ENCODE measurements at places on chromosomes 3 and 15.

GRCh38 chr3:15456321-15456720, 28.9 kb downstream of the EAF1 start:
- DNase-seq, result no peak

- DNase-seq, result no peak
These were observed 59.8 kb upstream of the AADACL2 start for GRCh38 chr3:151673974-151674373.

- DNase-seq, result no peak
These were observed 23.0 kb downstream of the IGF1R start for GRCh38 chr15:98671060-98672008.

GRCh38 chr3:144810160-144810559, 838.5 kb downstream of the DIPK2A start:
- DNase-seq, result no peak

- DNase-seq, result no peak
These were observed 36.4 kb downstream of the EIF3J start for GRCh38 chr15:44573386-44573785.

DNA sequence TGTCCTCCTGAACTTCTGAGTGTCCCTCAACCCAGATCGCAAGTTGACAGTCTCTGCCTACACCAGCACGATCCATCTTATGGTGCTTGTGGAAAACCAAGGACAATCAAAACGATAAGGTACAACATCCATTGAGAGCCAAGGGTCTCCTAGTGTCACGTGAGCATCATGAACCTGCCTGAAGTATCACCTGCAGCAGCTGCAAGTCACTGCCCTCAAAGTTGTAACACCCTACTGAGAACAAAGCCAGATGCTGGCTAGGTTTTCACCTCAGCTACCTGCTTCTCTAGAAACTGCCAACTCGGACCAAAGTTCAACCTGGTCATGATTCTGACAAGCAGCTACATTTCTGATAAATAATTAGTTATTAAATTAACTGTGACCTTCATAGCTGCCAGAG, 17.5 kb downstream of the C2CD4B start:
- no peak for DNase-seq

DNA sequence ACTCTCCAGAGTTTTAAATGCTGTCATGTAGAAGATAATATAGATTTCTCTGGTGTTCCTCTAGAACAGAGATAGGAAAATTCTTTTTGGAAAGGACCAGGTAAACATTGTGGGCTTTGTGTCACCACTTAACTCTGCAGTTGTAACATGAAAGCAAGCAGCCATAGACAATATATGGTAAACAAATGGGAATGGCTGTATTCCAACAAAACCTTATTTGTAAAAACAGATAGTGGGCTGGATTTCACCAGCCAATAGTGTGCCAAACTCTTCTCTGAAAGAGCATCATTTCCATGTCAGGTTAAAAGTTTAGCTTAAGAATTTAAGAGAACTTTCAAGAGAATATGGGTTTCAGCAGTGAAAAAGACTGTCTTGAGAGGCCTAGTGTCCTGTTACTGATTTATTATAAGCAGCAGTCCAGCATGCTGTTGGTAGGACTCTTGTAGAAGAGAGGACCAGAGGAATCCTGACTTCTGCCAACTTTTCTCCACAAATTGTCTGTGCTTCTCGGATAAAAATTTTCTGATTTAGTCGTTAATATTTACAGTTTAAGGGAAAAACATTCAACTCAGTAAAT, 107.7 kb downstream of the TCF12 start:
- DNase-seq, result no peak

DNA sequence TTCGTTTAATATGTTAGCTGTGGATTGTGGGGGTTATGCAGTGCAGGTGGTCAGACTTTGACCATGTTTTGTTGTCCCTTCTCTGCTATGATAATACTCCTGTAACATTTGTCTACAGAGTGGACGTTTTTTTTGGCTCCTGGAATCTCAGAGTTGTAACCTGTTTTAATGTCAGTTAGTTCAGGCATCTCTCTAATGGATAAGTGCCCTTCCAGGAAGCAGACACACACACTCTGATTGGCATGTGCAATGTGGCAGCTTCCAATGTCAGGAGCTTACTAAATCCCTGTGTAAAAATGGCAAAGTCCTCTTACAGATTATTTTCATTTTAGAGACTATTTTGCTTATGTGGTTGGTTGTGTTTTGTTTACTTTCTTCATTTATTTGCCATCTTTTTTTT, 222.2 kb upstream of the ARPP21 start:
- DNase-seq, result no peak

- no peak for DNase-seq
These were observed 144.0 kb upstream of the PDZRN3 start for GRCh38 chr3:73768524-73769308.

GRCh38 chr15:68699881-68700454, 120.7 kb downstream of the ANP32A start:
- no peak for DNase-seq

DNA sequence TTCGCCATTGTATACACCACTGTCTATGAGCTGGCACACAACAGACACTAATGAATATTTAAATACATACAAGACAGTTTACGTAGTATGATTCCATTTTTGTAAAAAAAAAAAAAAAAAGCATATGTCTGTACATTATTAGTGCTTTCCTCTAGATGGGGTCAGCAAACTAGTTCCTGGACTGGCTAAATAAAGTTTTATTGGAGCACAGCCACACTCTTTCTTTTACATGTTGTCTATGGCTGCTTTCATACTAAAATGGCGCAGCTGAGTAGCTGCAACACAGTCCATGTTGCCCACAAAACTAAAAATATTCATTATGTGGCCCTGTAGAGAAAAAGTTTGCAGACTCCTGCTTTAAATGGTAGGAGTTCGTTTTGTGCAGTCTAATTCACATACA, 70.7 kb upstream of the FRMD4B start:
- DNase-seq, result no peak

DNA sequence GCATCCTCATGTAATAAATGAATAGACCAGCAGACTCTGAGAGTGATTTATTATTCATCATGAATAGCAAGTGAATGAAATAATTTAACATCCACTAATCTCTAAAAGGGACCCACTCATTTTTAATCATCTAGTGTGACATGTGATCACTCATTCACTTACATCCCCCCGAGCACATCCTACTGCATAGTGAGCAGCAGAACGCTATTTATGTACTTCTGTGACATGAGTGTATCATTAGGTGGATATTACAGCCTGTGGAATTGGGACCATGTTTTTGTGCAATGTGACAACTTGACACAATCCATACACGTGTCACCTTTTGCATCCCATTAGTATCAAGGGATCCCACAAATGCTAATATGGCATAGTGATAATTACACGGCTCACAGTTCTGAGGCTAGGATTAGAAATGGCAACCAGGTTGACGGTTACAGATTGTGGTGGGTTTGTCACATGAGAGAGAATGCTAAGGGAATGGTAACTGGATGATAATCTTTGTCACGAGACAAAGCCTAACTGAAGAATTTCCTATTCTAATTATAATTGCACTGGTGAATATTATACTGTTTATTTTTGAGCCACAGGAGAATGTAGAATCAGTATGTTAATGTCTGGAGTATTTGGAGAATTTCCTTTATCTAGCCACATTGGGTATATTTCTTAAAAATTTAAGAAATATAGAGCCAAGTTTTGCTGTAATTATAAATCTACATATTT, 595.2 kb upstream of the TBL1XR1 start:
- no peak for DNase-seq

DNA sequence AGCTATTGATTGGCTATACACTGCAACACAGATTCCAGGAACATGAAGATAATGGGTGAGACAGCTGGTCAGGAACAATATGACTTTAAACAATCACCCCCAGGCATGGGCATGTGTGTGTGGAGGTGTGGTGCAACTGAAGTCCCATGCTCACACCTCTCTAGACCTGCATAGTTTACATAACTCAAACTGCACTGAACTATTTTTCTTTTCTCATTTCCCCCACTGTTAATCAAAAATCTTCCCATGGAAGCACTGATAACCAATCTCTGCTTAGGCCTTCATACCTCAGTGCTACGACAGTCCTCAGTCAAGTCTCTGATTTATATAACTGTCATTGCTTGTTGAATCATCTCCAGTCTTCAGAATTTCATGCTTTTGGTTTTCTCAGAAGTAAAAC, 600.2 kb downstream of the NTRK3 start:
- DNase-seq, result no peak

DNA sequence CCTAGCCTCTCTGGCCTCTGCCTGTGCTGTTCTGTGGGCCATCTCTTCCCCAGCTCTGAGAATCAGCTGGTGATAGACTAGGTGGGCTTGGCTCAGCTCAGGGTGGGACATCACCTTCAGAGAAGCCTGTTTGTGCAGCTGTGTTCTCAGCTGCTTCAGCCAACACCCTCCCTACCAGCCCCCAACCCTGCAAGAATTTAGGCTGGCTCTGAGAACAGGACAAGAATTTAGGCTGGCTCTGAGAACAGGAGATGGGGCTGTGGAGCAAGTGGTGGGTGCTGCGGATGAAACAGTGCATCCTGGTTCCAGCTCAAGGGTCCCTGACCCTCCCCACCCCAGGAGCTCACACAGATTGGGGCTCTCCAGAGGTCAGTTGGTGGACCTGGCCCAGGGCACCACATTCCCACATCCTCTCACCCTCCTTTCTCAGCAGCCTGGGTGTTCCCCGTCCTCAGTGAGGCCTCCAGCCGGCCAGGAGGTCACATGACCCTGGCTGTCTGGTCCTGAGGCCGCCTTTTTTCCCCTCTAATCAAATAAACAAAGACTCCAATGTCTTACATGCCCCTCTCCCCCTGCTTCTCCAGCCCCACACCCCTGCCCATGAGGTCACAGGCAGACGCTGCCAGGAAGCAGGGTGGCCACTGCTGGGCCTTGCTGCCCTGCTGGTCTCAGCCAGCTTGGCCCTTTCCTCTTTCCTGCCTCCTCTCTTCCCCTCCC, 14.9 kb downstream of the PLEKHO2 start:
- no peak for DNase-seq

DNA sequence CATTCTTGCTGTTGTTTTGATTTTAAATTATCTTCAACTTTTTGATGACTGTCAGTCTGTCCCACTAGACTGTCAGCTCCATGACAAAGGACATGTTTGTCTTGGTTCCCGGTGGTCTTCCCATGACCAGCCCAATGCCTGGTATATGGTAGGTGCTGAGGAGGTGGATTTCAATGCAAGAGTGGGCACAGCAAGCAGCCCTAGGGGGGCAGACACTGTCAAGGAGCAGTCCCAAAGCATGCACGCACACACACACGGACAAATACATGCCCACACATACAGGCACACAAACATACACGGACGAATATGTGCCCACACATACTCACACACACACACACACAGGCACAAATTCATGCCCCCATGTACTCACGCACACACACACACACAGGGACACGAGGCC, 12.0 kb downstream of the KLF15 start:
- DNase-seq, result no peak

GRCh38 chr15:31409171-31409570, 82.5 kb downstream of the KLF13 start:
- DNase-seq, result no peak

DNA sequence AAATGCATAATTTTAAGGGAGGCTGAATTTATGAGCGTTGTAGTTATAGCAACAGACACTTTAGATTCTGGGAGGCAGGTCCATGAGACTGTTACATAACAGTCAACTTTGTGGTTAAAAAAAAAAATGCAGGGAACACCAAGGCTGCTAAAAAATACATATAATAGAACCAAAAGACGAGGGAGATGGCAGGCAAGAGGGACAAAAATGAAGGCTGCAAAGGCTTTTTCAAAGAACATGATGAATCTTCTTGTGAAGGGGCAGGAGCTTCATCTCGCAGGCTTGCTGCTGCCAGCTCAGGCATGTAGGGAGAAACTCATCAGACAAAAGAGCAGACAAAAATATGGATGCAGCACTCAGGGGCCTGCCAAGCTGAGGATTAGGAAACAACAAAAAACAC, 243.9 kb downstream of the SHQ1 start:
- no peak for DNase-seq

GRCh38 chr15:46654993-46655392, 1020.2 kb downstream of the SQOR start:
- no peak for DNase-seq

DNA sequence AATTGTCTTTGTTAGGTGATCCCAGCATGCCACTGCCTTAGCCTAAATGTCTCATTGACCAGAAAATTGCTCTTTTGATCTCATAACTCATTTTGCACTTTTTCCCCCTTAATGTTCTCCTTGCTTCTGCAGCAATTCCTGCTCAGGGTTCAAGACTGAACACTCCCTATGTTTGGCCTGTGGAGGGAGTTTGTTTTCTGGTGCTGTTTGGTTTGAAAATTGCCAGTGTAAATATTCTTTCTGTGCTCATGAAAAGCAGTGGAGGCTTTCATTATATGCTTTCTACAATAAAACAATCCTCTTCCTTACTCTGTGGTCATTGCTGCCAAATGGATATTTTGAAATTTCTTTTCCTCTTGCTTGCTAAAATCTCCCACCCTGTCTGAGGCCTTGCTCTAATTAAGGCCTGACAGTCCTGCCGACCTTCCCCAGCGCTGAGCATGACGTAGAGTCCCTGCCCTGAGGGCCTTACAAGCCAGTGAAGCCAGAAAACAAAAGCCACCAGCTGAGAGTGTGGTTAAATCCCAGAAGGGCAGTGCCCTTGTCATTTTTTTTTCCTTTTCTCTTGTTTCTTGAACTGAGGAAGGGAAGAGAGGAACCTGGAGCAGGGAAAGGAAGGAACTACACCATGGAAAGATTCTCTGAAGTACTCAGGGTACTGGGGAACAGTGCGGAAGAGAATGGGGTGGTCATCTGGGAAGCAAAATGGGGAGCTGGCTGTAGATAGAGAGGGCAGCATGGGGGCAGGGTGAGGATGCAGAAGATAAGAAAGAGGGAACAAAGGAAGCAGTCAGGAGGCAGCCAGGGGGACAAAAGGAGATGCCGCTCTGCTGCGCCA, 24.8 kb downstream of the ZBTB38 start:
- no peak for DNase-seq

GRCh38 chr3:178686826-178687225, 150.6 kb downstream of the KCNMB2 start:
- no peak for DNase-seq

GRCh38 chr15:64837502-64837901, 4.2 kb upstream of the PLEKHO2 start:
- no peak for DNase-seq
